ENCODE measurements at places on chromosomes 13 and 19. TPM values are rescaled to one million over a fixed set of nuclear protein-coding genes. Genes with fewer than 3 reads are reported as not detected.

The EDDM13 gene
- total RNA-seq = 0.79 TPM

The N4BP2L2 gene
- 98.7 TPM for total RNA-seq

The VSIG10L gene
- total RNA-seq = 0.17 TPM

The CLEC11A gene
- 0.17 TPM for total RNA-seq

DNA sequence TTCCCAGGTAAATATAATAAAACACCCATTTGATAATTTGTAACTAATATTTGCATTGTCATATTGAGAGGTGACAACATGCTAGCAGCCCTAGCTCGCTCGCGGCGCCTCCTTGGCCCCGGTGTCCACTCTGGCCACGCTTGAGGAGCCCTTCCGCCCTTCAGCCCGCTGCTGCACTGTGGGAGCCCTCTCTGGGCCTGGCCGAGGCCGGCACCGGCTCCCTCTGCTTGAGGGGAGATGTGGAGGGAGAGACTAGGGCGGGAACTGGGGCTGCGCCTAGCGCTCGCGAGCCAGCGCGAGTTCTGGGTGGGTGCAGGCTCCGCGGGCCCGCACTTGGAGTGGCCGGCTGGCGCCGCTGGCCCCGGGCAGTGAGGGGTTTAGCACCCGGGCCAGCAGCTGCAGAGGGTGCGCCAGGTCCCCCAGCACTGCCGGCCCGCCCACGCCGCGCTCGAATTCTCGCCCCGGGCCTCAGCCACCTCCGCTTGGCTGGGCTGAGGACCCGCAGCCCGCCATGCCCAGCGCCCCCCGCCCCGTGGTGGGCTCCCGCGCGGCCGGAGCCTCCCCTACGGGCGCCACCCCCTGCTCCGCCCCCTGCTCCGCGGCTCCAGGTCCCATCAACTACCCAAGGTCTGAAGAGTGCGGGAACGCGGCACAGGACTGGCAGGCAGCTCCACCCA lies 594.4 kb downstream of the SLITRK6 start:
- DNase-seq = no peak

DNA sequence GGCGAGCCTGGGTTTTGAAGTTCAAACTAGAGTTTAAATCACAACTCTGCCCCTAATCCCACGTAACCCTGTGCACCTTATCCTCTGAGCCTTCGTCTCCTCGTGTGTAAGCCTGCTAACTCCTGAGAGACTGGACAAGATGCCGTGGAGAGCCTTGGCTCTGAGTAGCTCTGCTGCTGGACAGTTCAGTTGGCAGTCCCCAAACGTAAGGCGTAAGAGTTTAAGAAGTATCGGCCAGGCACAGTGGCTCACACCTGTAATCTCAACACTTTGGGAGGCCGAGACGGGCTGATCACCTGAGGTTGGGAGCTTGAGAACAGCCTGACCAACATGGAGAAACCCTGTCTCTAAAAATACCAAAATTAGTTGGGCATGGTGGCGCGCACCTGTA lies 4.7 kb upstream of the CD79A start:
- no peak for DNase-seq

- DNase-seq = no peak
Observed at GRCh38 chr13:64633948-64634347, 2596.2 kb downstream of the PCDH9 start.

GRCh38 chr19:50312967-50313811 lies 16.0 kb downstream of the KCNC3 start:
- no peak for DNase-seq

DNA sequence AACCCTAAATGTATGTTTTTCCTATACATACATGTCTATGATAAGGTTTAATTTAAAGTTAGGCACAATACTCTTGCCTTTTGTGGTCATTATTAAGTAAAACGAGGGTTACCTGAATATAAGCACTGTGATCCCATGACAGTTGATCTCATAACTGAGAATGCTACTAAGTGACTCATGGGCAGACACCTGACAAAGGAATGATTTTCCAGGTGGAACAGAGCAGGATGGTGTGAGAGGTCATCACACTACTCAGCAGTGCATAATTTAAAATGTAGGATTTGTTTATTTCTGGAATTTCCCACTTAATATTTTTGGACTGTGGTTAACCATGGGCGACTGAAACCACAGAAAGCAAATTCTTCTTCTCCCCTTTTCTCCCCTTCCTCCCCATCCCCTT lies 178.9 kb downstream of the UGGT2 start:
- no peak for DNase-seq

DNA sequence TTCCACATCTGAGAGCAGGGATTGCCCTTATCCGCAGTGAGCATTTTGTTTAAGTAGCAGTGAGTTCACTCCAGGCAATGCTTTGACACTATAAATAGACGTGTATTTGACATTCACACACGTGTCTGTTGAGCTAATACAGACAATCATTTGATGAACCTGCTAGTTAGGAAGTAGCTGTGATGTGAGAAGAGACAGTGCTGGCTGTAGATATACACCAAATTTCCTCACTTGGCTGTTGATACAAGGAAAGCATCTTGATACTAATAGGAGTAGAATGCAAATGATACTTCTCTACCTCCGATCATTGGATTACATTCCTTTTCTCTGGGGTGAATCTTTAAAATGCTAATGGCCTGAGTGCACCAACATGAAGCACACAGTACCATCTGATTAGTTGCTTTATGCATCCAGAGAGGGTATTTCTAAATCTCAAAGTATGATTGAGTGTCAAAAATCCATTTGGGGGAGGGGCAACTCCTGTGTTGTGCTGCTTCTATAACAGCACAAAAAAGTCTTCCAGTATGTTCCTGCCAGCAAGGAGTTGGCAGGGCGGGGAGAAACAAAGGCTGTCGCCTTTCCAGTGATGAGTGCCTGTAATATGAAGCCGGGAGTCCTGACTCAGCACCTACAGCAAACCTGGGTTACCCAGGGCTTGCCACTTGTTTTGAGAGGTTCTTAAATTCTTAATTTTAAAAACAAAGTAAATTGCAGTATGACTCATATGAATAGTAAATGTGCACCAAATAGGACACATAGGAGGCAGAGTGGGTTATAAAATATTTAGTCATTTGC lies 7.0 kb downstream of the CUL4A start:
- DNase-seq = peak; percentile 51

DNA sequence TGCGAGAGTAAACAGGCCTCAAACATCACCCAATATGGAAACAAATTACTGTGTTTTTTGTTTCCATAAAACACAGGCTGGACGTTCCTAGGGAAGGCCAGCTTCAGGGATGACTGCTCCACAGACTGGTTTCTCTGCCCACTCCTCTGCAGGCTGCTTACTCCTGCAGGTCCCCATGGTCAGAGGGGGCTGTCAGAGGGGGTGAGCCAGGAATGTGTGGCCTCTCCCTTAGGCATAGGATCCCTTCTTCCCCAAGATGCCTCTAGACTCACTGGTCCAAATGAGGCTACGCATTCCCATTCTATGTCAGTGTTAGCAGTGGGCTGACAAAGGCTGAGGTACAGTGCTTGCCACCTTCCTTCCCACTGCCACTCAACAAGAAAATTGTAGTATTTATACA lies 229.8 kb downstream of the LHFPL6 start:
- no peak for DNase-seq

DNA sequence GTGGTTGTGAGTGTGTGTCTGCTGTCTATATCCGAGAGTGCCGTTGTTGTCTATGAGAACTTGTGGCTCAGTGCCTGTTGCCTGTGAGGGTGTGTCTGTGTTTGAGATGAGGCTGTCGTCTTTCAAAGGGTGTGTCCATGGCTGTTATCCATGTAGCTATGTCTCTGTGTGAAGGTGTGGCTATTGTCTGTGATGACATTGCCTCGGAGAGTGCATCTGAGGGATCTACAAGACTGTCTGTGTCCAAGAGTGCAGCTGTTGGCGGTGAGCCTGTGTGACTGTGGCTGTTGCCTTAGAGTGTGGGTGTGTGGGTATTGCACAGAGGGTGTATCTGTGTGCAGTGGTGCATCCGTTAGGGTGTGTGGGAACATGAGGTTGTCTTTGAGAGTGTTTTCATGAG lies 4.9 kb downstream of the NUMBL start:
- no peak for DNase-seq
